ENCODE measurements at places on chromosomes 2 and 18.

GRCh38 chr2:224645722-224646121, 60.6 kb upstream of the CUL3 start:
- no peak for DNase-seq

DNA sequence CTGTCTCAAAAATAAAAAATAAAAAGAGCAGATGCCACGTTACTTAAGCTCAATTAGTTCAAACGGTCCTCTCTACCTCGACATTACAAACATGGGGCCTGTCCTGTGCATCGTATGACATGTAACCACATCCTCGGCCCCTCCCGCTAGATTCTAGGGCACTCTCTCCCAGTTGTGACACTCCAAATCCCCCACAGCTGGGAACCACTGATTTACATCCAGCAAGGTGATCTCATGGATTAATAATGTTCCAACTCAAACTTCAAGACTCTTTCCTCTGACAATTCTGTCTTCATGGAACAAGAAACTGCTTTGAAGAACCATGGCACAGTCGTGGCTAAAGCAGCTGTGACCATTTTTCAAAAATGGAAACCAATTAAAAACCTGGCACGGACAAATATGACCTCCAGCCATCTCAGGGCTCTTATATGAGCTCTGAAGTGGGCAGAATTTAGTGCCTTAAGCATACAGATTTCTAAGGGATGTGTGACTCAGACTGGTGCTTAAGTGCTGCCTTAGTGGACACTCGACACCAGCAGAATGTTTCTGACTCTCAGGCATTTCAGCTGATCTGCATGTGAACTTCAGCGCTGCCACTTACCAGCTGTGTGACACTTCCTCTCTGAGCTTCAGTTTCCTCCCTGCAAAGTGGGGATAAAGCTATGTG, 31.7 kb upstream of the ASAP2 start:
- DNase-seq, result no peak

DNA sequence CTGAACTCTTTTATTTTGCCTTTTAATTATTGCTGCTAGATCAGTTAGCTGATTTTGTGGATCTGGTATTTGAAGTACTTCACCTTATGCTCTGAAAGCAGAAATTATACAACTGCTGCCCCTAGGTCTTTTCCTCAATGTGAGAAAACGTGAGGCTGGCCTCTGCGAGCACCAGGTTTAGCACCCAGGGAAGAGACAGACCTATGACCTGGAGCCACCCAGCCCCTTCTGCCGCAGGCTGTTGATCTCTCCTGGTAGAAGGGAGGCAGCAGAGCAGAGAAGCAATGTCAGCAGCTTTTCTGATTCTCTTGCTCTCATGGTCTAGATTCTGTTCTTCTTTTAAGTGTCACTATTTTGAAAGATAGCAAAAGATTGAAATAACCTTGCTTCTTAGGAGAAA, 19.9 kb downstream of the TRAPPC12 start:
- no peak for DNase-seq

DNA sequence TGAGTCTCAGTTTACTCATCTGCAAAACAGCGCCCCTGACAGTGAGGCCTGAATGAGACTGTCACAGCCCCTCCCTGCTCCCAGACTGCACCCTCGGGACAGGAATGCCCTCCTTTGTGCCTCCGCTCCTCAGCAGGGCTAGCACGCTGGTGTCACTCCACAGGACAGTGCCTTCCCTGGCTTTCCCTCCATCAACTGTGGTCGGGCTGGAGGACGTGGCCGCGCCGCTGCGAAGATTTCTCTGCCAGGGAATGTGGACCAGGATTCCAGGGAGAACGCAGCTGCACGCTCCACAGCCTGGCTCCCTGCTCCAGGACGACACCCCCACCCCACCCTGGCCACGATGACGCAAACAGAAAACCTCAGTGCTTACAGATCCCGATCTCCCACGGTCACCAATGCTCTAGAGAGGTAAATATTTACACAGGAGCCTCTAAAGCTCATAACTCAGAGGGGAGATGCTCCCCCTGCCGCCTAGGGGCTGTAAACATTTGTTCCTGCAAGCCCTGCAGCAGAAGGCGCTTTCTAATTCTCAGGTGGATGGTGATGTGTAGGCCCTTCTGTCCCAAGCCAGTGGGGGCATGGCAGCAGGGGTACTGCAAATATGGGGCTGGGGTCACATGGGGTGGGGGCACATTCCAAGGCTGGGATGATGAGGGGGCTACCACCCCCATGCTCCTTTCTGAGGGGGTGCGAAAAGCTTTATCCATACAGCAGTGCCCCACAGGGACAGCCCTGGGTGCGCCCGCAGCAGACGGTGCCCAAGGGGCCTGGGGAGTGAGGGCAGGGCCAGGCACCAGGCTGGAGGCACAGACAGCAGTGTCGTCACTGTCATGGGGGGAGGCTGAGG, 12.4 kb downstream of the HS6ST1 start:
- DNase-seq, result no peak

- DNase-seq, result no peak
These were observed 15.1 kb downstream of the PXDN start for GRCh38 chr2:1729242-1729641.

DNA sequence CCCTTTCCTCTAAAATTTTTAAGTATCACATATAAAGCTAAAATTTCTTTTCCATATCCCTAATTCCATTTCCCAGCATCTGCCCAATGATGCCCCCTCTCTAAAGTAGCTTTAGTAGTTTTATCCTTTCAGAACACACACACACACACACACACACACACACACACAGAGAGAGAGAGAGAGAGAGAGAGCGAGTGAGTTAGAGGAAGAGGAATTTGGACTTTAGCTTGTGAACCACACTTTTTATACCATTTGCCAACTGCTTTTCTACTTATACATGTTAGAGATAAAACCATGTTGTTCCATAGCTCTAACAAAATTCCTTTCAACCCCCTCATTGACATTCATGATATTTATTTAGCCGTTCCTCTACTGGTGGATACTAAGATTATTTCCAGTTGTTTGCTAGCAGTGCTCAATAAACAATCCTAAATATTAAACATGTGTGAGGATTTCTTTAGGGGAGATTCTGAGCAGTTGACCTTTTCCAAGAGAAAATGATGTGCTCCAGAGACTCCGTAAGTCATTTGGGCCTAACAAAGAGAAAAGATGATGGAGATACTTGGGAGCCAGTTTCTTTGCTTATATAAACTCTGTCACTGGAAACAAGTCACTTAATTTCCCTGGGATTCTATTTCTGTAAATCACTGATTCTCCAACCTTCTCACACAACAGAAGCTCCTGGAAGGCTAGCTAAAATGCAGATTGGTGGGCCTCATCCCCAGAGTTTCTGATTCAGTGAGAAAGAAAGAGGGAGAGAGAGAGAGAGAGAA, 229.7 kb upstream of the SP5 start:
- no peak for DNase-seq

DNA sequence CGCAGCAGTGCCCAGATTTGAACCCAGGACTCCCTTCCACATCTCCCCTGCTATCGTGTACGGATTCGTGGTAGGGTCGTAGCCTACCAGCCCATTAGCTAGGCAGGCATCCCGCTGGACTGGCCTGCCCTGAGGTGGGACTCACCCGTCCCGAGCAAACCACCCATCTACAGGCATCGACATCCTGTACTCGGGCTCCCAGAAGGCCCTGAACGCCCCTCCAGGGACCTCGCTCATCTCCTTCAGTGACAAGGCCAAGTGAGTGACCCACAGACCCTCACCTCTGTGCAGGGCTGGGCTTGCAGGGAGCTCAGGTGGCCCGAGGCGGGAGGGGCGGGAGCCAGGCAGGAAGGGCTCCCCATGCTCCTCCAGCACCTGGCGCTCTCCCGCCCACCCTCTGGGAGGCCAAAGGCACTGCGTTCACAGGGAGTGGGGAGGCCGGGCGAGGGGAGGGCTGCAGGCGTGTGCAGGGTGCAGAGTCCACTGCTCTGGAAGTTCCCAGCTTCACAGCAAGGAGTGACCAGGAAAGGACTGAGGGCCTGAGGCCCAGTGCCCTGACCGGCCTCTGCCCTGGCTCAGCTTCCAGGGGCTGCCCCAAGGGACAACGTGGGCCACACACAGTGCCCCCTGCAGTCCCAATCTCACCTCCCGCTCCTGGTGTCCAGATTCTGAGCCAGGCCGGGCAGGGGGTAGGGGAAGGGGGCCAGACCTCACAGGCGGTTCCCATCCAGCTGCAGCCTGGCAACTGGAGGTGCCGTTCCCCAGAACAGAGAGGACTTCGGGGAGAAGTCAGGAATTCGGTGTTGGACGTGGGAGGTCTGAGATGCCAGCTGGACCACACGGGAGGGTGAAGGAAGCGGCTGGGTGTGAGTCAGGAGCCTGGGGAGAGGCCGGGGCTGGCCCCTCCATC, 5.4 kb downstream of the AGXT start:
- DNase-seq, result no peak

All from C1 segment of cervical spinal cord (tissue), 14 donors.